PC-3 (cell line): ENCODE measurements at places on chromosomes 6 and 20. TPM values are rescaled to one million over a fixed set of nuclear protein-coding genes. Genes with fewer than 3 reads are reported as not detected.

DNA sequence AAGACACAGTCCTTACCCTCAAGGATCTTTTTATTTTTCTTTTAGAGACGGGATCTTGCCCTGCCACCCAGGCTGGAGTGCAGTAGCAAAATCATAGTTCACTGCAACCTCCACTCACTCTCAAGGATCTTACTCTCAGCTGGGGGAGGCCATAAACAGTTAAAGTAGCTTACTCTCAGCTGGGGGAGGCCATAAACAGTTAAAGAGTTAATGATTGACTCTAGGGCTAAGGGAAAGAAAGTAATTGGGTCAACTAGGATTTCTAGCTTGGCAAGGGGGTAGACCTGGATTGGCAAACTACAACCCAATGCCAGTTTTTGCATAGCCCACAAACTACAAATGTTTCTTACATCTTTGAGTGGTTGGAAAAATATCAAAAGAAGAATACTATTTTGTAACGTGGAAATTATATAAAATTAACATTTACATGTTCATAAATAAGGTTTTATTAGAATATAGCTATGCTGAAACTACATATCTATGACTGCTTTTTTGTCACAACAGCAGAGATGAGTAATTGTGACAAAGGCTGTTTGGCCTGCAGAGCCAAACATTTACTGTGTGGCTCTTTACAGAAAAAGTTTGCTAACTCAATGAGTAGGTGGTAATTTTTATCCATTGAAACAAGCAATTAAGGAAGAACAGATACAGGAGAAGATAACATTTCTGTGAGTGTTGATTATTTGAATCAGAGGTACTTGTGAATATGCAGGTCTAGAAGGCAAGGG is 46.4 kb downstream of the PTPRA start:
- DNase-seq, result peak; percentile 62
- H3K27ac ChIP-seq, result peak overlapping the region; percentile 61
- peaks cover 26% of the 10 kb centered on the region for H3K4me1 ChIP-seq
- H3K4me3 ChIP-seq, result peak overlapping the region; percentile 3; the same call in 1 of the 2 replicates

DNA sequence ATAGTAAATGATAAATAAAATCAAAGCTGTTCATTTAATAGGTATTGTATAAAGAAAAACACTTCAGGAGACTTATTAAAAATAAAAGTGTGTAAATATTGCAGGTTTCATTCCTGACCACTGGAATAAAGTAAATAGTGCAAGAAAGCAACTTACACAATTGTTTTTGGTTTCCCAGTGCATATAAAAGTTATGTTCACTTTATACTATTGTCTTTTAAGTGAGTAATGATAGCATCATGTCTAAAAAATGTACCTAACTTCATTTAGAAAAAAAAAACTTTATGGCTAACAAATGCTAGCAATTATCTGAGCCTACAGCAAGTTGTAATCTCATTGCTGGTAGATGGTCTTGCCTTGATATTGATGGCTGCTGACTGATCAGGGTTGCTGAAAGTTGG is 726.6 kb upstream of the POU3F2 start:
- peaks cover 8% of the 10 kb centered on the region; the same call in 1 of the 2 replicates for H3K4me1 ChIP-seq
- H3K4me3 ChIP-seq, result no peak overlapping the region
- H3K27ac ChIP-seq, result peak overlapping the region; percentile 55
- H3K27me3 ChIP-seq, result no peaks in the 10 kb centered on the region
- no peaks in the 10 kb centered on the region for H3K36me3 ChIP-seq

Gene LAMA5
- total RNA-seq, result 196 and 308 TPM in 2 replicates

Gene ZSCAN23
- total RNA-seq, result 2.2 and 3.4 TPM in 2 replicates

GRCh38 chr6:2764610-2765165 is 505 bp upstream of the WRNIP1 start:
- H3K27me3 ChIP-seq, result no peaks in the 10 kb centered on the region
- peak overlapping the region; percentile 61 for H3K27ac ChIP-seq
- peak overlapping the region; percentile 70 for H3K4me3 ChIP-seq
- peaks cover 39% of the 10 kb centered on the region for H3K4me1 ChIP-seq

DNA sequence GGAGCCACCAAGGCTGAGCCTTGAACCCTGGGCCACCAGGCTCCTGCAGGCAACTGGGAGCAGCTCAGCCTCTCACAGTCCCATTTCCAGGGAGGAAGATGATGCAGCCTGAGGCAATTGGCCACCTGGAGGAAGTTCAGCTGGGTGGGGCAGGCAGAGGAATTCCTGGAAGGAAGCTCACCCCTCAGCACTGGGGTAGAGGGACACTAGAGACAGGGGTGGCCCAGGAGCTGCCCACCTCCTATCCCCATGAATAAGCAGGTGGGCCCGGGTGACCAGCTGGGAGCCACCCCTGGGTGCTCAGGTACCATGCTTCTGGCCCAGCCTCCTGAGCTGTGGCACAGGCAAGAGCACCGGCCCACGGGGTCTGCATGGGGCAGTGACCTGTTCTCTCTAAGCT is 3.6 kb upstream of the HSPA12B start:
- peak; percentile 57 for DNase-seq
- no peaks in the 10 kb centered on the region for H3K36me3 ChIP-seq
- H3K27ac ChIP-seq, result no peak overlapping the region
- no peak overlapping the region for H3K4me3 ChIP-seq

Gene BMP5
- not detected in 2 replicates for total RNA-seq

- H3K4me3 ChIP-seq, result no peak overlapping the region
- no peaks in the 10 kb centered on the region for H3K4me1 ChIP-seq
These were observed 135.8 kb upstream of the PRSS16 start for GRCh38 chr6:27111743-27112142.

Gene EYS
- total RNA-seq, result 0.07 TPM in 1 of 2 replicates, not detected in the other

Gene LHFPL5
- not detected in 2 replicates for total RNA-seq

GRCh38 chr6:82775981-82776380 is 289.7 kb downstream of the UBE3D start:
- no peak for DNase-seq
- H3K4me1 ChIP-seq, result no peaks in the 10 kb centered on the region
- no peak overlapping the region for H3K4me3 ChIP-seq
- H3K36me3 ChIP-seq, result no peaks in the 10 kb centered on the region
- H3K27me3 ChIP-seq, result no peaks in the 10 kb centered on the region

DNA sequence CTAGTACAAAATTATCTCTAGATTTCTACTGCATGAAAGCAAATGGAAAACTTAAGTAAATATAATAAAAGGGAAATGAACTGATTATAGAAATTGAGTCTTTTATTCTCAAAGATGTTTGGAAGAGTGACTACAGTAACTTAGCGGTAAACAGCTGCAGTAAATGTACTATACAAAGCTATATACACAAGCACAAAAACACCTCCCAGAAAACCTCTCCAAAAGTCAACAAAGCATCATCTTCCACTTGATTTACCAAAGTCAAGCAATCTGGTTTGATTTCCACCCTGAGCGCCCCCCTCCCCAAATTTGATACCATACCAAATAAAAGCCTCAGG is 142.1 kb upstream of the SHLD1 start:
- H3K27ac ChIP-seq, result peak overlapping the region; percentile 71
- no peaks in the 10 kb centered on the region for H3K27me3 ChIP-seq

- H3K4me1 ChIP-seq, result no peaks in the 10 kb centered on the region
- no peaks in the 10 kb centered on the region for H3K27me3 ChIP-seq
- H3K36me3 ChIP-seq, result no peaks in the 10 kb centered on the region
- DNase-seq, result no peak
These were observed 65.5 kb upstream of the CLVS2 start for GRCh38 chr6:122930252-122931180.

Gene TTK
- 38.9 and 39.0 TPM in 2 replicates for total RNA-seq

Gene IL17F
- total RNA-seq, result not detected in 2 replicates

GRCh38 chr6:139037490-139037889 is 8.9 kb downstream of the ABRACL start:
- no peak for DNase-seq
- no peak overlapping the region for H3K27ac ChIP-seq
- H3K4me3 ChIP-seq, result no peak overlapping the region
- no peaks in the 10 kb centered on the region for H3K4me1 ChIP-seq
- peaks cover 5% of the 10 kb centered on the region; the same call in 1 of the 2 replicates for H3K36me3 ChIP-seq

DNA sequence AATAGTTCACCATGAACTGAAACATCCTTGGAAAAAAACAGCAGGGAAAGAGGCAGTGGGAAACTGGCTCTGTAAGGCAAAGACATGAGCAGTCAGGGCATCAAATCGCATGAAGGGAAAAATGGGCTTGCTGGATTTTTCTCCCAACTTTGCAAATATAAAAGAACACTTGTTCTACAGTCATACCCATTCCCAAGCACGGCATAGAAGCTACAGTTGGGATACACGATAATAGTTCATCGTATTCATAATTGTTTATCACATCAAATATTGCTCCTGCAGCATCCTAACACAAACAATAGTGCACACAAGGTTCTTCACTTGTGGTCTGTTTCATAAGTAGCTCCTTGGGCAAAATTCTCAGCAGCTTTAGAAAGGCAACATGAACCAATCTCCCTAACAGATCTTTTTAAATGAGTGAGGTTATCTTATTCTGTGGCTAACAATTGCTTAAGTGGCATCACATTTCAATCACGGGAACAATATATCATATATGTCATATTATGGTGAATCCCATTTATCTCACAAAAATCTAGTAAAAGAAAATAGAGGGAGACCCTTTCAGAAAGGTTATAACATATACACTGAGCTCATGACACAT is 243.9 kb downstream of the PKHD1 start:
- peaks cover 10% of the 10 kb centered on the region for H3K4me1 ChIP-seq
- no peak for DNase-seq

GRCh38 chr6:28794175-28795002 is 129.4 kb downstream of the TRIM27 start:
- H3K4me1 ChIP-seq, result peaks cover 5% of the 10 kb centered on the region; the same call in 1 of the 2 replicates
- peak overlapping the region; percentile 68 for H3K4me3 ChIP-seq
- no peak overlapping the region for H3K27ac ChIP-seq
- no peaks in the 10 kb centered on the region for H3K36me3 ChIP-seq
- DNase-seq, result peak; percentile 52

Gene PTCRA
- total RNA-seq, result not detected in 2 replicates

DNA sequence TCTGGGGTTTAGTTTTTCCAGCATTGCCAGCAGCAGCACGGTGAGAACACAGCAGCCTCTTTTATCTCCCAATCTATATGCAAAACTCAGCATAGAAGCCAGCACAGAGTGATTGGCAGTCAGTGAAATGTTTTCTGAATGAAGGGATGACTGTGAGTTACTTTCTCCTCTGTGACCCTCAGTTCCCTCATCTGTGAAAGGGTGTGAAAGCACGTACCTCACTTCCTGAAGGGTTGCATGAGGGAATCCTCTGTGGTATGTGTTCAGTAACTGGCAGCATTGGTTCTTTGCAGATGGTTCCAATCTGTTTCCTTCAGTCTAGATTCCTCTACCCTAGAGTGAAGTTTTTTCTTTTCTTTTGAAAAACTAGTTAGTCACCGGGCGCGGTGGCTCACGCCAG is 40.0 kb downstream of the EFCAB8 start:
- no peak overlapping the region for H3K27ac ChIP-seq
- no peaks in the 10 kb centered on the region for H3K27me3 ChIP-seq
- no peaks in the 10 kb centered on the region for H3K4me1 ChIP-seq
- H3K4me3 ChIP-seq, result no peak overlapping the region
- DNase-seq, result no peak

- H3K4me3 ChIP-seq, result no peak overlapping the region
- no peaks in the 10 kb centered on the region for H3K36me3 ChIP-seq
- DNase-seq, result no peak
These were observed 26.5 kb upstream of the MAFB start for GRCh38 chr20:40715491-40715890.

GRCh38 chr6:169827290-169827717 is 75.9 kb downstream of the ERMARD start:
- no peak for DNase-seq
- peaks cover 8% of the 10 kb centered on the region; the same call in 1 of the 2 replicates for H3K4me1 ChIP-seq
- H3K27me3 ChIP-seq, result no peaks in the 10 kb centered on the region
- H3K36me3 ChIP-seq, result no peaks in the 10 kb centered on the region

Gene SNRPB
- total RNA-seq, result 664 and 677 TPM in 2 replicates

- no peak overlapping the region for H3K27ac ChIP-seq
- peak; percentile 54 for DNase-seq
These were observed 10.9 kb upstream of the GCM1 start for GRCh38 chr6:53159558-53159957.
